ENCODE measurements at places on chromosomes 4 and X.

GRCh38 chrX:37684426-37684825 is 1.2 kb upstream of the XK start:
- no peak for DNase-seq

DNA sequence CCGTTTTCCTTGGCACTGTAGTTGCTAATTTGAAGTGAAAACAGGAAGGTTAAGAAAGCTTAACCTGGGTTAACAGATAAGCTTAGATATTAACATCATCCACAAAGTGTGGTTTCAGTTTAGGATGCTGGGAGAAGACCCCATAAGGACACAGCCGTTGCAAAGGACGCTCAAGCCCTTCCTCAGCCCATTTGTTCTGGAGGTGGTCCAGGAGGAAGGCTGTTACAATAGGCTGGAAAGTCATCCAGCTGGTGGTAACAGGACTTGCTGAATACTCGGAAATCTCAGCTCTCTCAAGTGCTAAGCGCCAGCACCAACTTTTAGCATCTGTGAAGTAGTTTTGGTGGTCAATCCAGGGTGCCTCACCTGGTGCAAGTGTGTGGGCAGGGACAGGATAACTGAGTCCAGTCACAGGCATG is 14.2 kb downstream of the CHST7 start:
- no peak for DNase-seq

- no peak for DNase-seq
Measured at GRCh38 chr4:126051689-126052424, 737.1 kb downstream of the FAT4 start.

- no peak for DNase-seq
Measured at GRCh38 chr4:61489927-61490326, 289.8 kb downstream of the ADGRL3 start.

DNA sequence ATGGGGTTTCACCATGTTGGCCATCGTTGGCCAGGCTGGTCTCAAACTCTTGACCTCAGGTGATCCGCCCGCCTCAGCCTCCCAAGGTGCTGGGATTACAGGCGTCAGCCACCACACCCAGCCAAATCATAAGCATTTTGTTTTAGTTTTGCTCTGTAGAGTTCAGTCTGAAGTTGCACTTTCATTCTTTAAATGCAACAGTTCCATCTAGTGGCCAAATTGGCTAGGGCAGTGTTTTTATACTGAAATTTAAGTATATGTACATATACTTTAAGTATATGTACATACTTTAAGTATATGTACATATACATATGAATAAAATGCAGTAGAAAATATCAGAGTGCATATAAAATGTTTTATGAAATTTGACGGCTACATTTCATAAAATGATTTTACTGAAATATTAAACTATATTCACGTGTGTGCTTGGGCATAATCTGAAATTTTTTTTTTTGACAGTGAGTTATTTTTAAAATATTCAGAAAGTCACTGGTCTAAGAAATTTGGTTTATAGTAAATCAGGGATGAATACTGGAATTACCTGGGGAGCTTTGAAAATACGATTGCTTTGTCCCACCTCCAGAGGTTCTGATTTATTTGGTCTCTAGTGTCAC is 145.5 kb downstream of the NWD2 start:
- no peak for DNase-seq

DNA sequence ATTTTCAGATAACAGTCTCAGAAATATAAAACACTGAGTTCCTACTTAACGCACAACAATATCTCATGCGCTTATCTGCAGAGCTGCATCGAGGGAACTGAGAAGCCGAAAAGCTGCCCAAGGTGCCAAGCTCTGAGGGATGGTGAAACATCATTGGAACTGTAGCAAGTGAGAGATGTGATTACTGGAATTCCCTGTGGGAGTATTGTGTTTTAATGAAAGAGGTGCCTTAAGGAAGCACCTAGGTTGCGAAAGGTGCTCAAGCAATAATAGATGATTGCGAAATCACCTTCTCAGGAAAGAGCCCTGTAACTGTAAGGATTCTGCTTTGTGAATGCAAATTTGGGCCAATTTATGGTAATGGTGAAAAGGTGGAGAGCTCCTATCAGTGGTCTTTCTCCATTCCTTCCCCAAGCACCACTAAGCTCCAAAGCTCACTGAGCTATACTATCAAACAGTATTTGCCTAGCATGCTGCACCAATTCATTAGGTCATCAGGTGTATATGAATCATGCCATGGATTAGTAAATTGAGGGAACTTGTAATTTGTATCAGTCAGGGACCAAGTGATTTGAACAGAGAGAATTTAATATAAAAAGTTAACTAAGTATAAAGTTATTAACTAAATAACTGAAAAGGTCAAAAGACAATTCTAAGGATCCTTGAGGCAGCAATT is 59.0 kb upstream of the ATP8A1 start:
- DNase-seq: no peak

GRCh38 chrX:10828036-10828435 is 207.7 kb upstream of the MID1 start:
- no peak for DNase-seq

GRCh38 chr4:53431052-53431451 is 53.6 kb downstream of the FIP1L1 start:
- DNase-seq: no peak

- DNase-seq: no peak
Measured at GRCh38 chrX:21738210-21738949, 19.5 kb downstream of the SMPX start.

GRCh38 chr4:168598191-168598590 is 101.3 kb downstream of the PALLD start:
- DNase-seq: no peak

DNA sequence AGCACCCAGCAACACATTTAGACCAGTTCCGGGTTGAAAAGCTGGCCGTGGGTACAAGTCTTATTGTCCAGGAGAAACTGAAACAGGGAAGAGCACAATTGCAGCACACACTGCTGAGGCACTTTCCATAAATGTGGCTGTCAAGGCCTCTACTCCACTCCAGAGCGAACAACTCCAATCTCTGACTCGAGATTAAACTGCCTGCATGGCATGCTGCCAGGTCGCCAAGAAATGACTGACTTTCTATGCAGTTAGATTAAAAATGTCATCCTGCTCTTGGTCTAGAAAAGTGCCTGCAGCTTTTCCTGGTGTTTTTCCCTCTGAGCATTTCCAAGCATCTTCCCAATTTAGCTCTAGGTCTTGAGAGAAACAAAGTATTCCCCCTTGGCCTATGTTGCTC is 260.6 kb upstream of the EMCN start:
- no peak for DNase-seq

DNA sequence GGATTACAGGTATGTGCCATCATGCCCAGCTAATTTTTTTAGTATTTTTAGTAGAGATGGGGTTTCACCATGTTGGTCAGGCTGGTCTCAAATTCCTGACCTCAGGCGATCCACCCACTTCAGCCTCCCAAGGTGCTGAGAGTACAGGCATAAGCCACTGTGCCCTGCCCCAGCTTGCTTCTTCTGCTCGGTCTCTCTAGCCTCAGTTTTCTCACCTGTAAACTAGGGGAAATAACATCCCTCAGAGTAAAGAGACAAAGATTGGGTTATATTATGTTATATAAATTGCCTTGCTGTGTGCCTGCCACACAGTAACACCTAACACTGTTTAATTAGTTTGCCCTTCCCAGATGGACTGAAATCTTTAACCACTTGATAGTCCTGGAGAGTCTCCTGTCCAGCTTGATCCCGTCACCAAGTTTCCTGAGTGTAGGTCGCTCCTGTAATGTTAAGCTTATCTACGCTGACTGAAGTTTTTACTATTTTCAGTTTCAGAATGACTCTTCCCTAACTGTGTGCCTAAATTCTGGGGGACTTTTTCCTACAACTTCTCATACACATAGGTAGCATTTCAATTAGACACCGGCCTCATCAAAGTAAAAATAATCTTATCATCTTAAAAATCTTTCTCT is 412.7 kb upstream of the TENM3 start:
- DNase-seq: no peak

GRCh38 chrX:95889279-95889678 is 795.4 kb upstream of the DIAPH2 start:
- no peak for DNase-seq

DNA sequence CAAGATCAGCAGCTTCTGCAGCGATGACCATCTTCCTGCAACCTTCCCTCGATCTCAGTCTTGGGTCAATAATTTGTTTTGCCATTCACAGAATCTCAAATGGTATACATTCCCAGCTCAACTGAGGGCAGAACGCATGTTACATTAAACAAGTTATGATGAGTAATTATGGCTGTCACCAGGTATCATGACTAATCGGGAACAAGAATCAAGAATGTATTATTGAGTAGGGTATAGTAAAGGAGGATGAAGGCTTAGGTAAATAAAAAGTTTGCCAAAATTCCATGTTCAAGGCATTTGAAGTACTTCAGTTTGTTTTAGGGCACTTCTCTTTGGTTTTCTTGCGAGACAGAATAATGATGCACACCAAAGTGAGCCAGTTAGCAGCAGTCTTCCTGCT is 194.1 kb downstream of the SH2D1A start:
- DNase-seq: no peak

DNA sequence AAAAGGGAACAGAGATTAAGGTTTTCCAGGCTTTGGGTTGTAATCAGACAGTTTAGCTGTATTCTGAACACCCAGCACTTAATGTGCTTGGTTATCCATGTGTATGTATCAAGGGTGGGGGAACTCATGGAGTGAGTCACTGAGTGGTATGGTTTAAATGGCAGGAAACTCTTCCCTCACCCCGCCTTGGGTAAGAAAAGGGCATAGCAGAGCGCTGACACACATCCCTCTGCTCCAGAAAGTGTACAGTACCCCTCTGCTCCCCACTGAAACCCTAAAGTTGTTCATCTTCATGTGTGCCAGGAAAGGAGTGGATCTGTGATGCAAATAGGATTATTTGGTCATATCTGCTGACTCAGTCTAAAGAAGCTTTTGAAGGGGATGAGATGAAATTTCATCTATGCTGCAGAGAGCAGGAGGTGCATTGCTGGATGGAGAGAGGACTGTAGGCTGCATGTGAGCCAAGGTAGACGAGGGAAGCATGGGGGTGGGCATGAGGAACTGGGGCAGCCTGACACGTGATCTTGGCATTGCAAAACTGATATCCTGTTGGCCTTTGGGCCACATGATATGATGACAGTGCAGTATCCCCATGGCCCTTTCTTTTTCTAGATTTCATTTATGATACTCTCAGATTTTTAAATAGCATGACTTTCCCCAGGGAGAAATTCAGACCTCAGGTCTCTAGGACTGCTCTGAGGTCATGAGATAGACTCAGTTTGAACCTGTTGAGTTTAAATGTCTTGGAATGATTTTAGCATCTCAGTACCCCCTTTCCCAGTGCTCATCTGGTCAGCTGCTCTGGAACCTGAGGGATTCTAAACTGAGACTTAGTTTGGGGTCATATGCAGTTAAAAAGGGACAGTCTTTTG is 84.8 kb downstream of the TMEM164 start:
- no peak for DNase-seq

DNA sequence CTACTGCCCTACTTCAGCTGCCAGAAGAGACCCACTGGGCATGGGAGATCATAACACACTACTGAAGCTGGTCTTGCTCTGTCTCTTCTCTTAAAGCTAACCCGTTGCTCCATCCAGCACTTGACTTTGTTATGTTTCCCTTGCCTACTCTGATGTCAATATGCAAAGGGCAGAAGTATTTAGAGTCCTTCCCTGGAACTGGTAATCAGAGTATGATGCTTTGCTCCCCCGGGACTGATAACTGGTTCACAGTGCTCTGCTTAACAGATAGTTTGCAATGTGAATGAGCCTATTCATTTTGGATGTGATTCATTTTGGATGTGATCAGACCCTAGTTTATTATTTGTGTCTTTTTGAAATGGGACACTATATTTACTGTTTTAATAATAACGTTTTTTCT is 12.3 kb upstream of the UCP1 start:
- no peak for DNase-seq

GRCh38 chrX:40422021-40422420 is 158.7 kb upstream of the ATP6AP2 start:
- no peak for DNase-seq

- DNase-seq: no peak
Measured at GRCh38 chr4:79025170-79025569, 85.9 kb upstream of the PAQR3 start.

DNA sequence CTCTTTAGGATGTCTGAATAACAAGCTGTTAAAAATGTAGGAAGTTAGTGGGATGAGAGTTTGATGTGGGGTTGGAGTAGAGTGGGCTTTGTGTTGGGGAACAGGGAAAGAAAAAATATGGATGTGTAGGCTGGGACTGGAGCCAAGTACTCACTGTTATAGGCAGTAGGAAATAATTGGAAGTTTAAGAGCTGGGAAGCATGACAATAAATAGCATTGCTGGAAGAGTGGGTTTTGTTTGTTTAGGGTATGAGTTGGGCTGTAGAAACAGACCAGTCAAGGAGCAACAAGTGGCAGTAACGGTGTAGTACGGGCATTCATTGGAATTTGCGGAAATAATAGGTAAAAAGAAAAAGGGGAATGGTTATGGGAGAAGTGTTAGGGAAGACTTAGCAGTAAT is 81.6 kb downstream of the KDM6A start:
- no peak for DNase-seq

DNA sequence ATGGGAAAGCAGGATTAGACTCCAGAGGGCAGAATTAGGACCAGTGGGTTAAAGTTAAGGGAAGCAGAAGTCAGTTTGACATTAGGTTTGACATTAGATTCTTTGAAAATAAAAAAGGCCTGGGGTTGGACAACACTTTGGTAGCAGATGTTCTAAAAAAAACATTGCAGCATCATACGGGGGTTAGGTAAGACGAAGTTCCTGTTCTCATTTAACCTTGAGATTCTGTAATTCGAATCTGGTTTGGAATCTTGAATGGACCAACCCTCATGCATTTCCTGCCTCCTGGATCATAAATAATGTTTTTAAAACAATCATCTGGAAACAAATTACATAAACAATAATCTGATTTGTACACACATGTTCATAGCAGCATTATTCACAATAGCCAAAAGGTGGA is 181.0 kb downstream of the SHROOM3 start:
- no peak for DNase-seq

- DNase-seq: no peak
Measured at GRCh38 chr4:56806666-56807065, 14.8 kb downstream of the SPINK2 start.

GRCh38 chr4:2371765-2372487 is 46.5 kb downstream of the ZFYVE28 start:
- no peak for DNase-seq

GRCh38 chrX:39972340-39972739 is 125.4 kb downstream of the BCOR start:
- DNase-seq: no peak

- DNase-seq: no peak
Measured at GRCh38 chr4:80006935-80007744, 65.9 kb downstream of the ANTXR2 start.

- peak; percentile 63 for DNase-seq
Measured at GRCh38 chr4:95155759-95156451, 392.9 kb downstream of the UNC5C start.
